ENCODE measurements at places on chromosomes 2 and 18. TPM values are rescaled to one million over a fixed set of nuclear protein-coding genes. Genes with fewer than 3 reads are reported as not detected.

DNA sequence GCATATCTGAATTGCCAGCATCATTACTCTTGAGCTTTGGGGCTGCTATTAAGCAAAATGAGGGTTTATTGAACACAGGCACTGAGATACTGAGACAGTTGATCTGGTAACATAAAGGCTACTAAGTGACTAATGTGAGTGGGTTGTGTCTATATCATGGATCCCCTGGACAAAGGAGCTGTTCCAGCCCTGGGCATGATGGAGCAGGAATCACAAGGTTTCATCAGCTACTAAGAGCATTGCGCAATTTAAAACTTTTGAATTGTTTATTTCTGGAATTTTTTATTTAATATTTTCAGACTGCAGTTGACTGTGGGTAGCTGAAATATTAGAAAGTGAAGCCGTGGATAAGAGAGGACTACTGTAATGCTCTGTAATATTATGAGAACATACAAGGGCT lies 73.5 kb downstream of the MGAT5 start:
- no peak for DNase-seq

GRCh38 chr2:233981574-233982420 lies 64.6 kb downstream of the TRPM8 start:
- DNase-seq, result no peak

DNA sequence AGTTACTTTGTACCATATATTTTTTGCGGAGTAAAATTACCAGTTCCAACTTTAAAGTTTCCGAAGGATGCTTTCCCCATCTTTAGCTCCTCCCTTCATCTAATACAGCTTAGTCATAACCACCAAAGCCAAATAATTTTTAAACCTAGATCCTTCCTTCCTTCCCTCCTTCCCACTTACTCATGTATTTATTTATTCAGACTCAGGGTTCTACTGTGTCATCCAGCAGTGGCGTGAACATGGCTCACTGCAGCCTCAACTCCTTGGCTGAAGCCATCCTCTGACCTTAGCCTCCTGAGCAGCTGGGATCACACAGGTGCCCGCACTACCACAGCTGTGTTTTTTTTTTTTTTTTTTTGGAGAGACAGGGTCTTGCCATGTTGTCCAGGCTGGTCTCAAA lies 4.4 kb downstream of the LPIN2 start:
- DNase-seq, result peak; percentile 58

DNA sequence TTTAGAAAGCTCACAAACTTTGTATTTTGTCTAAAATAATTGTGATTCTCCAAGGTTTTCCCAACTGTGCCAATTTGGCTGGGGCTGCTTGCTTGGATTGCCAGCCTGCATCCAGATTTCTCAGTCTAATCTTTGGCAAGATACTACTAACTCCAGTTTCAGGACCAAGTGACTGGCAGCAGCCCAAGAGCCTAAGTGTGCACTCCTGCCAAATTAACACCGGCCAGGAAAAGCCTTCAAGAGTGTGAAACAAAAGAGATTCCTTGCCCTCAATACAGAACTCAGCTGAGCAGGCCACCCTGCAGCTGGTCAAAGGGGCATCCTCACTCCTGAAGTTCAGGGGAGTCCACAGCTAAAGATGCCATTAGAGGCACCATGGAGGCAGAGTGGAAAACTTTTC lies 589.0 kb upstream of the ACVR2A start:
- no peak for DNase-seq

The GALNT3 gene
- total RNA-seq, result 2.0 TPM

The ANTXR1 gene
- 358 TPM for total RNA-seq

- no peak for DNase-seq
Observed at GRCh38 chr18:63676526-63677323, 15.0 kb upstream of the SERPINB3 start.

GRCh38 chr2:60353406-60353800 lies 200.1 kb downstream of the BCL11A start:
- no peak for DNase-seq

DNA sequence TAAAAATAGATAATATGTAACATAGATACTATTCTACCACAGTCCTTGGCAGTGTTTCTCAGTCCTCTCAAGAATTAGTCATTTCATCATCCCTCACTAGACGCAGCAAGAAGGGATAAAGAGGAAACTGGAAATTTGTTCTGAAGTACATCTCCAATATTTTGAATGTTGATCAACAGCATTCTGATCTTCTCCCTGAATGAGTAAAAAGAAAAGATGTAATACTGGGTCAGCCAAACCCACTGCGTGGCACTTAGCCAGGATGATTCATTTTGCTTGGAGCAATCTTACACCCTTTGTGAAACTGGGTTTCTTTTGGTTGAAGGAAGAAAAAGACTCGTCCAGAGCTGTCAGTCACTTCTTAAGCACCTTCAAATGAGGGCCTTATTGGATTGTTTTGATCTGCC lies 54.1 kb downstream of the TAF1B start:
- peak; percentile 84 for DNase-seq

The STRN gene
- total RNA-seq, result 31.8 TPM

The TTC27 gene
- 22.4 TPM for total RNA-seq

DNA sequence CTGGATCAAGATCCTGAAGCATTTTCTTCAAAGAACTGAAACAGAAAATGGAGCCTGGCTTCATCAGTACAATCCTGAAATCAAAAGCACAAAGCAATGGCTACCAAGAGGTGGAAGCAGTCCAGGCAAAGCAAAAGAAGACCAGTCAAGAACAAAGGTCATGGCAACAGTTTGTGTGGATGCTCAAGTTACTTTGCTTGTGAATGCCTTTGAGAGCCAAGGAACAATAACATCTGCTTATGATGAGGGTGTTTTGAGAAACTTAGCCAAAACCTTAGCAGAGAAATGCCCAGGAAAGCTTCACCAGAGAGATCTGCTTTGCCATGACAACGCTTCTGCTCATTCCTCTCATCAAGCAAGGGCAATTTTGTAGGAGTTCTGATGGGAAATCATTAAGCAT lies 723.1 kb downstream of the TMEM182 start:
- DNase-seq, result no peak

The CACNB4 gene
- total RNA-seq, result 14.3 TPM

GRCh38 chr2:11430729-11431128 lies 35.2 kb downstream of the E2F6 start:
- no peak for DNase-seq

The MYO7B gene
- 0.32 TPM for total RNA-seq

The ZSWIM2 gene
- not detected for total RNA-seq

GRCh38 chr2:111176867-111177266 lies 56.2 kb downstream of the BCL2L11 start:
- no peak for DNase-seq

The LIPG gene
- 9.1 TPM for total RNA-seq

DNA sequence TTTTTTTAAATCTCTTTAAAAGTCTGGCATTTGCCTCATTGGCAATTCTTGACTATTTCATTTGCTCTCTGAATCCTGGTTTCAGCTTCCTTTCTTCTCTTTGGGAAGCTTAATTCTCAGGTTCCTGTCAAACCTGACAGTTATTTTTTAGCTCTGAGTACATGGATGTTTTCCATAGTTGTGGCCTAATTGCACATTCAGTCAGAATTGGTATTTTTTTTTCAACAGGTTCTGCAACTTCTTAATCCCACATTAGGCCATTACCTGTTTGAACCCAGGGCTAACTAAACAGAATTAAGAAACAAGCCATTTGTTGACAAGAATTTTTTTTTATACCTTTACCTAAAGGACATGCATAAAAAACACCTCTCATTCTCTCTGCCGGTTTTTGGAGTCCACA lies 338.8 kb downstream of the SETBP1 start:
- no peak for DNase-seq

Data from aorta (tissue), 5 donors.